ENCODE measurements at places on chromosomes 4 and X.

DNA sequence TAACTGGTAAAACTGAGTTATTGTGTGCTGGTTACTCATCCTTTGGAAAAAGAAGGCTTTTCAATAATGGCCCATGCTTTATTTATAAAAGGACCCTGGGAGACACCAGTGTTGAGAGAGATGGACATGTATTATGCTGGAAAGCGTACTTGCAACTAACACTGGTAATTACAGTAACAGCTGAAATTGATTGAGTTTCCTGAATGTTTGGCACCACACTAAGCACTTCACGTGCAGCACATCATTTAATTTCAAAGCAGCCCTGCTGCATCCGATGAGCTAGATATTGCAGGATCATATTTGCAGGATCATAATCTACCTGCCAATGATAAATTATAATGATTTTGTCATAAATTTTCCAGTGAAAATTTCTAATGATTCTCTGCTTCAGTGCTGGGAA is 81.5 kb downstream of the QRFPR start:
- no peak for DNase-seq

DNA sequence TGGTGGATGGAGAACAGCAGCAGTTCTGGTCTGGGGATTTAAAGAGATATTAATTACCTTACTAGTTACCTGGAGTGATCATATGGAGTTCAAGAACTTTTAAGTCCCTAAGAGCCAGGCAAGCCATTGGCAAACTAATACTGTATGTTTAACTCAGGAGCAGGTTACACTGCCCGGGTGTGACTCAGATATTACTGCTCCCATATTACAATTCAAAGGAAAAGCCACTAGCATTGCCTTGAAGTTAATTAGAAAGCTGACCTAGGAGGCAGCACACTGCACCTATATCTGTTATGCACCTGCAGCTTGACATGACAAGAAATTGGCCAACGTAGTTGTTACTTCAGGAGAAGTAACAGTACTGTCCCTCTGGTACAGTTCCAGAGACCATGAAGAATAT is 47.2 kb downstream of the GRK4 start:
- no peak for DNase-seq

DNA sequence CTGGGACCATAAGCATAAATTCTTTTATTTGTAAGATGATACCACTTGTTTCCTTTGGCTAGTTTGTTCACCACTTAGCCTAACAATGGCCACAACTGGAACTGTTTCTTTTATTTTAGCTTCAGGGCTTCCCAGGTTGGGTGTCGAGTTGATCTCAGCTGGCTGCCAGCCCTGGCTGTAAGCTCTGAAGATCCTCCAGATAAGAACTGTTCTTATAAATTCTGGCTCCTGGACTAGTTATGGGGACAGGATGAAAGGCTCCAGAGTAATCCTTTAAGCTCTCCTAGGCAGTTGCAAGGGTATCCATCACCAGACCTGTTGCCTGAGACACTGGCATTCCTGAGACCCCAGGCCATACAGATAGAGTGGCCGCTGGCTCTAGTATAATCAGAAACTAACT is 129.4 kb upstream of the ACSL4 start:
- DNase-seq, result no peak

DNA sequence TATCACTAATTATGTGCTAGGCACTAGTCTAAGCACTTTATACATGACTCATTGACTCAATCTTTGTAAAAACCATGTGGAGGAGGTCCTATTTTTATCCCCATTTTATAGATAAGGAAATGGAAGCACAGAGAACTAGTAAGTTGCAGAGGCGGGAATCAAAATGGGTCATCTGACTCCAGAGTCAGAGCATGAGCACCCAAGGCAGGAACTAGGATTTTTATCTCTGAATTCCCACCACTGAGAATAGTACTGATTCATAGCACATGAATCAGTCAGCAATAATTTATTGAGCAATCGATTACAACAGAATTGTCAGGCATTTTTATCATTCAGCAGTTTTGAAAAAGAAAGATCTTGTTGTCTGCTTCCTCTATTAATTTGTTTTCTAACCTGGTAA is 19.3 kb downstream of the SCARB2 start:
- no peak for DNase-seq

DNA sequence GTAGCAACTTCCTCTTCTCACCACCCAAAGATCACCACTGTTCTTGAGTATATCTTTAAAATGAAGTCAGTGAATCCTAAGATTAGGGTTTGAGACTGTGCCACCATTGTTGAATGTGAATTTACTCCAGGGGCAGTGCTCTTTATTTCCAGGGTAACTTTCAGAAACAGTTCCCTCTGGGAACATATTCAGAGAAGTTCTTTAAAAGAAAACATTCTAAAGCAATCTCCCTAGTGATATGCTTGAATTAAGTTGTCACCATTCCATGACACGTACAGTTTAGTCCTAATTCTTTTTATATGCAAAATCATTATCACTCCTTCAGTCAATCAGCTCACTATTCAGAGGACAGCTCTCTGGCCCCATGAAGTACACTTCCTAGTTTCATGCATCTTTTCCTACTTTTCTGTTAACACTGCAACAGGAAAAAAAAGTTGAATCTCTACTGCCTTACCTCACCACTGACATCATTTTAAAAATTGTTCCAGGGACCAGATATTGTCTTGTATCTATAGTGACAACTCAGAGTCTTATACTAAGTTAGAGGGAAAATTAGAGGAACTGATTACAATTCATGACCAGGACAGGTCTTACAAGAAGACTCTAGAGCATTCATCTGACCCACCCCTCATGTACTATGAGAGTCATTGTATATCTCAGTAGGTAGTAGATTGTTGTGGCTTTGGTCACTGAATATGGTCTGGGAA is 49.8 kb downstream of the PARM1 start:
- DNase-seq, result no peak

- no peak for DNase-seq
These were observed 103.4 kb upstream of the PAK3 start for GRCh38 chrX:110992611-110993010.

GRCh38 chrX:36908801-36909675 is 99.1 kb upstream of the FAM47C start:
- DNase-seq, result no peak

DNA sequence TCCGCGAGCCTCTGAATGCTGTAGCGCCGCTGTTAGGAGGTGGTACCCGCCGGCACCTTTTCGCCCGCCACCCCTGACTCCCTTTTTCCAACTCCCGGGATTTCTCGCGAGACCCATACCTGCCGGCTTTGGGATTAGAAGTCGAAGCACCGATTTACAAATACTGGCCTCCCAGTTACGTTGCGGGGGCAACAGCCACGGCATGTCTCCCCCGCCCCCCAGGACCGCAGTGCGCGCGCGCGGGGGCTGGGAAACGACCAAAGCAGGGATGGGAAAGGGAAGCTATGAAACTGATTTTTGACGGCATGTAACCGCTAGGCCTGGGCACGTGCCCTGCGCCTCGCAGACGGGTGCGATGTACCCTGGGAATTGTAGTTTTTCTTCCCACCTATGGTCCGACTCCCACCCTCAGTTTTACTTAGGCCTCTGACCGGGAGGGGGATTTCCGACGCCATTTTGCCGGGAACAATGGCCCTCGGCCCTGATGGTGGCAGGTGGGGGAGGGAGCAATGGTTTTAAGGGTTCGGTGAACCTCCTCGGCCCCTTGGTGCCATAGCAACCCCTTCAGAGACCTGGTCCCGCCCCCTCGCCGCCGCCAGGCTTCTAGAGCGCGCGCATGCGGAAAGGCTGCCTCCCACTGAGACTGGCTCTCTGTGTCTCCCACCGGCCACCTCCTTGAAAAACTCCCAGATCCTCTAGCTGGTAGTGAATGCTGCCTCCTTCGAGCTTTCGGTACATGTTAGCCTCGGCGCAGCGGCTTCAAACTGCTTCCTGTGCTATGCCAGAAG is 772 bp upstream of the WNK3 start:
- peak; percentile 14 for DNase-seq

DNA sequence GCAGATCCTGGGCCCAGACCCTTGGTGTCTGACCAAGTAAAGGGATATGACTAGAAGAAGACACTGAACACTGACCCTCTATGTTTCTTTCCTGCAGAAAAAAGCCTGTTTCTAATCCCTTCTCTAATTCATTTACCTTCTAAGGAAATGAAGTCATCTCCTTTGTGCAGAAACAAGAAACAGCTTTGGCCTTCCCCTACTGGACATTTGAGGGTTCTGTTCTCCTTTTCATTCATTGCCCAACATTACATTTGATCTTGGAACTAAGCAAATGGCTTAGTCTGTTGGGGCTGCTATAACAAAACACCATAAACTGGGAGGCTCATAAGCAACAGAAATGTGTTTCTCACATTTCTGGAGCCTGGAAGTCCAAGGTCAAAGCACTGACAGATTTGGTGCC is 20.0 kb downstream of the HCCS start:
- no peak for DNase-seq

DNA sequence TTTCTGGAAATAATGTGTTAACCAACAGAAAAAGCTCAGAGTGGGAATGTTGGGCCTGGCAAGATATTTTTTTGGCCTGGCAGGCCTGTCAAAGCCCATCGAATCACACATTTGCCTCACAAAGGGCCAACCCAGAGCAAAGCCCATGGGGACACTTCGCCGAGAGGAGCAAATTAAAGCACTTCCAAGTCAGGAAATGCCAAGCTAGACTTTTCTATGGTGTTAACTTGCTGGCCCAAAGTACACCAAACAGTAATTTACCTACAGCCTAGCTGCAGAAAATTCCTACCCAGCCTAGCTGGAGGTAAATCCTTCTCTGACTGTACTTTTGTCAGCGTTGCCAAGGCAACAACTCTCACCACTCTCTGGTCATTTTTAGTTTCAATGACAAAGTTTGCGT is 288.6 kb upstream of the LDB2 start:
- DNase-seq, result no peak

DNA sequence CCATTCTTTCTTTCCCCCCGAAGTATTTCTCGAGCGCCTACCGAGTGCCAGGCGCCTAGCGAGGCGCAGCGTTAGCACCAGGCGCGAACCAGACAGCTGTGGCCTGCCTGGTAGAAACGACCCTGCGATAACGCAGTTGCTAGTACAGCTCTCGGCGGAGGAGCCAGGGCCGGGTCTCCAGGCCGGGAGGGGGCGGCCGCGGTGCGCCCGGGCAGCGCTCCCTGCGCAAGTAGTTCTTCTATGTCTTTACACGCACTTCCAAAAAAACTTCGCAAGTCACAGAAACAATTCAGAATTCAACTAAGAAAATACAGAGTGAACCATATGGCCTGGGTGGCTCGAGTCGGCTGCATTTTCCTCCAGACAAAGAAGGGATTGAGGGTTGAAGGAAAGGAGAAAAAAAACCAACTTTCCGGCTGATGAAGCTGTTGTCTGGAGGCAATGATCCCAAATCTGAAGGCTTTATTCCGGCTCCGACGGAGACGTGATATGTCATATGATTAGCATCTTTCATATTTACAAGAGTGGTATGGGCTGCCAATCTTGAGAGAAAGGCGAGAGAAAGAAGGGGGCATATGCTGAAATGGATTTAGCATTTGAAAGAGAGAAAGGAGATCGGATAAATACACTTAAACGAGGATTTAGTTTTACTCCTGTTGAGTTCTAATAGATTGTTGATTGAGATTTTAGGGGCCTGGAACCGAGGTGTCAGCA is 7.2 kb upstream of the NEUROG2 start:
- no peak for DNase-seq

DNA sequence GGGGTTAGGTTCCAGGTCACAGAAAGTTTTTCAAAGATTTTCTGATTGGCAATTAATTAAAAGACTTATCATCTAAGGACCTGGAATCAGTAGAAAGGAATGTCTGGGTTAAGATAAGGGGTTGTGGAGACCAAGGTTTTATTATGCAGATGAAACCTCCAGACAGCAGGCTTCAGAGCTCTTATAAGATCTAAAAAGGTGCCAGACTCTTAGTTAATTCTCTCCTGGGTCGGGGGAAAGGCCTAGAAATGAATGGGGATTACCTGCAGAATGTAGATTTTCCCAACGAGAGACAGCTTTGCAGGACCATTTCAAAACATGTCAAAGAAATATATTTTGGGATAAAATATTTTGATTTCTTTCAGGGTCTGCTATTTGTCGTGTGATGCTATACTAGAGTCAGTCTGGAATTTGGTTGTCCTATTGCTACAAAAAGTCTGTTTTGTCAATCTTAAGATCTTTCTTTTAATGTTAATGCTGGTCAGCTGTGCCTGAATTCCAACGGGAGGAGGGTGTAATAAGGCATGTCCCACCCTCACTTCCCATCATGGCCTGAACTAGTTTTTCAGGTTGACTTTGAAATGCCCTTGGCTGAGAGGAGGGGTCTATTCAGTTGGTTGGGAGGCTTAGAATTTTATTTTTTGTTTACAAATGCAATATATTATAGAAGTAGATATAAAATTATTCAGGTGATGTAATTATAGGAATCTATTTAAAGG is 15.8 kb downstream of the EGF start:
- no peak for DNase-seq

DNA sequence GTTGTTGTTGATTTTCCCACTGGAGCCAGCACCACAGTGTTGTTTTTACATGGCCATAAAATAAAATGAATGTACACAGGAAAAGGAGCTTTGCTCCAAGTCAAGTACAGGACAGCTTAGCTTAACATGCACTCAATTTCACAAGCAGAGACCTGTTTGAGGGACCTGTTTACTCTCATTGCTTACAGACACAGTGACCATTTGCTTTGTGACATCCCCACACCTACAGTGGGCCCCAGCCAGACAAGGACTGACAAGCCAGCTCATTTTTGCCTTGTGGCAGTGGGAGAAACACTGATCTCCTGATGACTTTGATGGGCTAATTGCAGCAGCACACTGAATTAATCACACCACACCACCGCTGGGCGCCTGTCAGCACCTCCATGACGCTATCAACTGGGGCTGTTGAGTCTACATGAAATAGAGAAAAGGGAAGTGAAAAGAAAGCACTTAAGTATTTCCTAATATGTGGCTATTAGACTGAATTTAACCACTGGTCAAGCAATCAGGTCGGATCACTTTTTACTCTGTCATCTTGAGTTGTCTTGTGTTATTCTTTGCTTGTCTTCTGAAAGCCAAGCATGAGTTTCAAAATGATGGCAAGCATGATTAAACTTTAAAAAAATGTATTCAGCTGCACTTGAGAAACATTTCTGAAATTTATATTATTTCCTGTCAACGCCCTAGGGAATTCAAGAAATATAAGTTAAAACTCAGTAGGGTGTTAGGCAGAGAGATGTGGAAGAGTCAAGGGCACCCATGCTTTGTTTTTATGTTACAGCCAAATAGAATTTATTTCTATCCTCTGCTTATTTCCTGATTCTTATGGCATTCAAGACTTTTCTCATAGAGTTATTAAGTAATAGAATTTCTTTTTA is 557.7 kb downstream of the RAB28 start:
- no peak for DNase-seq

DNA sequence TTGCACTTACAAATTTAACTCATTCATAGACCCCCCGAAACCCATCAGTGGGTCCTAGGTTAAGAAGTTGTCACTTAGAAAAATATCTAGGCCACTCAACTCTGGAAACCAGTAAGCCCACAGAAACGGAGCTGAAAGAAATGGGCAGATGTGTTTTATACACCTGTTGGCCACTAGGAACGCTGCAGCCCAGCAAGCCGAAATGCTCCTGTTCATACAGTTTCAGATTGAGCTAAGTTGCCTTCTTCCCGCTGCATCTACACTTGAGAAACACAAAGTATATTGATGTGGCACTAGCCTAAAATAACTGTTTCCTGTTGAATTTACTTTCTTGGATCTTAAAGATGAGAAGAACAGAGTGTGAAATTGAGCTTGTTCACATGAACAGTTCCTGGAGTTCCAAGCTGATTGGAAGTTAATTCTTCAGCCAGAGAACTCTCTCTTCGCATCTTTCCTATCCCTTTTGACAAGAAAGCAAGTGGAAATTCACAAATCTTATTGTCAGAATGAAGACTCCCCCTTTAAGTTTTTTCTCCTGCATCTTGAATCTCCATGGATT is 174.1 kb downstream of the RBMX2 start:
- DNase-seq, result no peak
